Activated CD4-positive, CD25-positive, alpha-beta regulatory T cell (primary cell): ENCODE measurements at places on chromosomes 16 and 17.

- no peak for DNase-seq
These were observed 45.7 kb upstream of the MRC2 start for GRCh38 chr17:62581764-62582163.

DNA sequence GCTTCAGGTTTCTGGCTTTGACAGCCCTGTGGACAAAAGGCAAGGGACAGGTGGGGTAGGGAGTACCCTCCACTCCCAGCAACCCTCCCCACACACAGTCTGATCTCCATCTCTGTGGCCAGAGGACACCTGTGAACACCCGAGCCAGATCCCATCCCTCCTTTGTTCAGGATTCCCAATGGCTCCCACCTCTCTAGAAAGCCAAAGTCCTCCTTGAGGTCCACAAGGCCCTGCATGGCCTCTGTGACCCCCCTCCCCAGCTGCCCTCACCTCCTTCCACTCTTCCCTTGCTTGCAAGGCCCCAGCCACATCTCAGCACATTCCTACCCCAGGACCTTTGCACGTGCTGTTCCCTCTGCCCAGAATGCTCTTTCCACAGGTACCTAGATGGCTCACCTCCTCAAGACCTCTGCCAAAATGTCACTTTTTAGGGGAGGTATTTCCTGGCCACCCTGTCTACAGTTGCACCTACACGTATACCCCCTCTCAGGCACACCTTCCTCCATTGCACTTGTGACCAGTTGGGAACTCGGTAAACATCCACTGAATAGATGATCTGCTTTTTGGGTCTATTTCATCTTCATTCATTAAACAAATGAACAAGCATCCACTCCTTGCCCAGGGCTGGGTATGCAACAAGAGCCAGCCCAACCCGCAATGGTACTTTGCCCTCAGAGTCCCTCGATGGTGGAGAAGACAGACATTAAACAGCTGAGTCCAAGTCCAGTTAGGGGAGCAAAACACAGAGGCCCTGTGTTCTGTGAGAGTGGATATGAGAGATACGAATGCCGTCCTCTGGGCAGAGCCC, 107.0 kb downstream of the CRLF3 start:
- no peak for DNase-seq

- no peak for DNase-seq
These were observed 225.3 kb downstream of the KCNJ2 start for GRCh38 chr17:70394473-70395232.

GRCh38 chr17:81983639-81984373, 6.4 kb downstream of the ASPSCR1 start:
- no peak for DNase-seq

DNA sequence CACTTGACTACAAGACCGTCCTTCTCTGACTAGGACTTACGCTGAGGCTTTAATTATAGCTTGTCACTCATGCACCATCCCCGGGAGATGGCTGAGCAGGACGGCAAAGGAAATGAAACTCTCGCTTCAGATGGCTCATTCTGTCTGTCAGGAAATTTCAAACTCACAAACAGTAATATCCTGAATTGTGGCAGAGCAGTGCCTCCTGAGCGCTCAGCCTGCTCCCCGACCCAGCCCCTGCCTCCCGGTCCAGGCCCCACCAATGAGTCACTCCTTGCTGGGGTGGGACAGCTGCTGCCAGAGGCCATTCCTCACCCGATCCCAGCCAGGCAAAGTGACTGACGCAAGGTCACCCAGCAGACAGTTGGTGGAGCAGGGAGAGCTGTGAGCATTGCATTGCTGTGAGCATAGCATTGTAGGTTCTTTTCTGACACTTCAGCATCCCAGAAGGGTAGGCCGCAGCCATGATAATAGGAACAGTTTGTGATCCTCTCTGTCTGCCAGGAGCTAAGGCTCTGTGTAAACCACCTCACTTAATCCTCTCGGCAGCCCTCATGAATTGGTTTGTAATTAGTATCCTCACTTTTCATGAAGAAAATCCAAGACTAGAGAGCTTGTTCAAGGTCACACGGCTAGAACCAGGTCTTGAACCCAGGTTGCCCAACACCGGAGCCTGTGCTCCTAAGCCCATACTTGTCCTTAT, 20.9 kb downstream of the CCDC182 start:
- DNase-seq = no peak

GRCh38 chr16:55809386-55809785, 23.5 kb downstream of the CES1 start:
- no peak for DNase-seq

DNA sequence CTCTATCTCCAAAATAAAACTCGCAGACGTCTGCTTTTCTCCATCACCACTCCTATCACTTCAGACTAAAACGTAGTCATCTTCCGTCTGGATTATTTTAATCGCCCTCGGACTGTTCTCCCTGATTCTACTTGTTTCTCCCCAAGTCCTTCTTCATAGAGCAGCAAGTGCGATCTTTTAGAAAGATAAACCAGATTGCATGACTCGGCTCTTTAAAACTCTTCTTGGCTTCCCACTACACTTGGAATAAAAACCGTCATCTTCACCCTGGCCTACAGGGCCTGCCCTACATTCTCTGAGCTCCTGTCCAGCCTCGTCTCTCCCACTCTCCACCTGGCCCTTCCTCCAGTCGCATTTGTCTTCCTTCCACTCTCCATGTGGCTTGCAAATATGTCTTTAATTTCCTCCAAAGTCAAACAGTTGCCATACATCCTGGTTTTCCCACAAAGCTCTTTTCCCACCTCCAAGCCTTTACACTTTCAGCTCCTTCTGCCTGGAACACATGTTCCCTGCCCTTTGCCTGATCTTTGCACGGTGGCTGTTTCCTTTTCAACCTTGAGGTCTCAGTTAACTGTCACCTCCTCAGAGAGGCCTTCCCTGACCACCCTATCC, 70.5 kb upstream of the DHX40 start:
- DNase-seq = no peak

DNA sequence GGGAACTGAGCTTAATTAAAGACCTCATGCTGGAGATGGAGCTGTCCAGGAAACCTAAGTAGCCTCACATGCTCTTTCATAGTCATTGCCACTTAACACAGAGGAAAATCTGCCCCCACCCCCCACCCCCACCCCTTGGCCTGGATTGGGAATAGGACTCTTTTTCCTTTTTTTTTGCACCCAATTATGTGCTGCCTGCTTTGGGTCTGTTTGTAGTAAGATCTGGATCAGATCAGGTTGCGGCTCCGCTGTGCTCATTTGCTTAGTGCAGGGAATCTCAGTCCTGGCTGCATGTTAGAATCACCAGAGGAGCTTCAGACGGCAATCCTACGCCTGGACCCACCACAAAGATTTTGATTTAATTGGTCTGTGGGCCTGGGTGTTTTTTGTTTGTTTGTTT, 219.0 kb downstream of the UTP18 start:
- no peak for DNase-seq

GRCh38 chr17:50096092-50096491, 941 bp downstream of the PDK2 start:
- no peak for DNase-seq
